ENCODE measurements at places on chromosomes 11 and 22.

DNA sequence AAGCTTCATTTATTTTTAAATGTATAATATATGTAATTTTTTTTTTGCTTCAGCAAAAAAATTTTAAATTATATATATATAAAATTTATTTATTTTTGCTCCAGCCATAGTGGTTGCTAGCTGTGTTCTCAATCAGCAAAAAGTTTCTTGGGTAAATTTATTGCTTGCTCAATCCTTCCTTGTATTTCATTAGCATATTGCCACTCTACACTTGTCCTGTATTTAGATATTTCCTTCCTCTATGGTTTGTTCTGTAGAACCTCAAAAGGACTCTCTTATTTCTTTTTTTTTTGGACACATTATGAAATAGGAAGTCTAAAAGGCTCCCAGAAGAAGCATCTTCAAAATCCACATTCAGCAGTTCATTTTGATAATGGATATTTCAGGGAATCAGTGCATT is 2.3 kb downstream of the PTPRJ start:
- DNase-seq: no peak

DNA sequence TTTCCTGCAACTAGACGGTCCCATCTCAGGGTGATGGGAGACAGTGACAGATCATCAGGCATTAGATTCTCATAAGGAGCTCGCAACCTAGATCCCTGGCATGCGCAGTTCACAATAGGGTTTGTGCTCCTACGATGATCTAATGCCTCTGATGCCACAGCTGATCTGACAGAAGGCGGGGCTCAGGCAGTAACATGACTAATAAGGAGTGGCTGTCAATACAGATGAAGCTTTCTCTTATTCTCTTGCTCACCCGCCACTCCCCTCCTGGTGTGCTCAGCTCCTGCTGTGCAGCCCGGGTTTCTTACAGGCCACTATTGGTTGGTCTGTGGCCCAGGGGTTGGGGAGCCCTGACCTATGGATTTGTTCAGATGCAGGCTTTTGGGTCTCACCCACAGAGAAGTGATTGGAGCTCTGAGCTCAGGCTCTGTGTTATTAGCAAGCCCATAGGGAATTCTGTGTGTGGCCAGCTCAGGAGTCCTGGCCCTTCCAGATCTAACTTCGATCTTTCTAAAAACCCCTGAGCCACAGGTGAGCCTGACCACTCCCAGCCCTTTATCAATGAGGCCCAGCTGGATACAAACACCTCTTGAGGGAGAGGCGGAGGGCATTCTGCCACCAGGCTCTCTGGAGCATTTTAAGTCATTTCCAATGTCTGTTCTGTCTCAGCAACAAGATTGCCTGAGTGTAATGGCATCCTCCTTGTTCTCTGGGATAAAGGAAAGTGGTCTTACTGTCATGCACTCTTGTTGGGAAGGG is 351.8 kb downstream of the BUD13 start:
- no peak for DNase-seq

GRCh38 chr22:33352768-33353167 is 294.6 kb upstream of the SYN3 start:
- no peak for DNase-seq

- no peak for DNase-seq
Measured at GRCh38 chr22:19064354-19065054, 57.7 kb downstream of the DGCR2 start.

GRCh38 chr22:44585559-44586350 is 87.7 kb upstream of the RTL6 start:
- DNase-seq: no peak

DNA sequence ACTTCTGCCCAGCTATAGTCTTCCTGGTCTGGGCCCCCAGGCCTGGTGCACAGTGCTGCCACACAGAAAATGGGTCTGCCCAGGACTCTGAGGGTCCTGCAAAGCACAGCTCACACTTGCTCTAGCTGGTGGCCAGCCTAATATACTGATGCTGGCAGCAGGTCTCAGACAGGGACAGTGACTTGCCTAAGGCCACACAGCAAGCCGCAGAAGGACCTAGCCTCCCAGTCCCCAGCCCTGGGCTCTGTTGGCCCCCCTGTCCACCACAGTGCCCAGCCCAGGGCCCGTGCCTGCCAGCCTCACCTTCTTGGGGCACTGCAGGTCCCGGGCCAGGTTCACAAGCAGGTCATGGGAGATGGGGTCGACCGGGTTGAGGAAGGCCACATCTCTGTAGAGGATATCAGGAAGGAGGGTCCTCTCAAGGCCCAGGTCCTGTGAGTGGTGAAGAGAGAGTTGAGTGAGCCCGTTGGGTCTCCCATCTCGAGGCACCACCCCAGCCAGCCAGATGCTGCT is 3.3 kb downstream of the LRRC75B start:
- no peak for DNase-seq

- DNase-seq: no peak
Measured at GRCh38 chr11:134479206-134480135, 67.4 kb upstream of the B3GAT1 start.

DNA sequence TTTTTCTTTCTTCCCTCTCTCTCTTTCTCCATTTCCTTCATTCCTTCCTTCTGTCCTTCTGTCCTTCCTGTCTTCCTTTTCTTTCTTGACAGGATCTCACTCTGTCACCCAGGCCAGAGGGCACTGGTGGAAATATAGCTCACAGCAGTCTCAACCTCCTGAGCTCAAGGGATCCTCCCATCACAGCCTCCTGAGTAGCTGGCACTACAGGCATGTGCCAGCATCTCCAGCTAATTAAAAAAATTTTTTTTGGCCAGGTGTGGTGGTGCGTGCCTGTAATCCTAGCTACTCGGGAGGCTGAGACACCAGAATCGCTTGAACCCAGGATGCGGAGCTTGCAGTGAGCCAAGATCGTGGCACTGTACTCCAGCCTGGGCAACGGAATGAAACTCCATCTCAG is 4.8 kb upstream of the DUSP8 start:
- no peak for DNase-seq

DNA sequence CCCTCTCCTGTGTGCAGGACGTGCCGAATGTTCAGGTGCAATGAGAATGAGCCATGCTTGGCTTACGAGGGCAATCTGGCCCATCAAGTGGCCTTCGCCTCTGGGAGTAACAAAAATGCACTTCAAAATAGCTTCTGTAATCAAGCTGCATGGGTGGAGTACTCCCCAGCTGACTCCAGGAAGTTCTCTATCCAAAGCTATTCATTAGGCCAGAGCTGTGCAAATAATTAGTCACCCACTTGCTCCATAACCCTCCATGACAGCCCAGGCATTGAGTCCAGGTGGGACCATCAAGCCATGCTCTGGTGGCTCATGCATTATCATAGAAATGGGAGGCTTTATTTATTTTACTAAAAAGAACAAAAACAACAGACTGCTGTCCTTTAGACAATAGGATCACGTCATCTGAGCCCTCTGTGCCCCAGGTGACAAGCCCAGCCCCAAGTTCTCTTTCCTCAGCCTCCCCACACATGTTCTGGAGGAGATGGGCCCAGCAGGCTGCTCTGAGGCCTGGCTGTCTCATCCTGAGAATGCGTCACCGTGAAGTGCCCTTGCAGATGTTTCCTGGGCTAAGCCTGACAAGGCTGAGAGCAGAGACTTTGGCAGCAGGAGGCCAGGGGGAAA is 244.7 kb downstream of the ETS1 start:
- no peak for DNase-seq

DNA sequence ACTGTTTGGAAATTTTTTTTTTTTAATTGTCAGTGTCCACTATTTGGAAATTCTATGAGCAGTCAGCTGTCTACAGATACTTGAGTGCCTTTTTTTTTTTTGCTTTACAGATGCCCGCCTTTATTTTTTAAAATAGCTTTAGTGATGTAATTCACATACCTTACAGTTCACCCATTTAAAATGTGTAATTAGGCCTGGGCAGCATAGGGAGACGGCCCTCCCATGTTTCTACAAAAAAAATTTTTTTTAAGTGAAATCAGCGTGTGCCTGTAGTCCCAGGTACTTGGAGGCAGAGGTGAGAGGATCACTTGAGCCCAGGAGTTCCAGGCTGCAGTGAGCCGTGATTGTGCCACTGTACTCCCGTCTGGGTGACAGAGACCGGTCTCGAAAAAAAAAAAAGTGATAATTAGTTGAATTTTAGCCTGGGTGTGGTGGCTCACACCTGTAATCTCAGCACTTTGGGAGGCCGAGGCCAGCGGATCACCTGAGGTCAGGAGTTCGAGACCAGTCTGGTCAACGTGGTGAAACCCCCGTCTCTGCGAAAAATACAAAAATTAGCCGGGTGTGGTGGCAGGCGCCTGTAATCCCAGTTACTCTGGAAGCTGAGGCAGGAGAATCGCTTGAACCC is 1.5 kb downstream of the ZNF143 start:
- no peak for DNase-seq

DNA sequence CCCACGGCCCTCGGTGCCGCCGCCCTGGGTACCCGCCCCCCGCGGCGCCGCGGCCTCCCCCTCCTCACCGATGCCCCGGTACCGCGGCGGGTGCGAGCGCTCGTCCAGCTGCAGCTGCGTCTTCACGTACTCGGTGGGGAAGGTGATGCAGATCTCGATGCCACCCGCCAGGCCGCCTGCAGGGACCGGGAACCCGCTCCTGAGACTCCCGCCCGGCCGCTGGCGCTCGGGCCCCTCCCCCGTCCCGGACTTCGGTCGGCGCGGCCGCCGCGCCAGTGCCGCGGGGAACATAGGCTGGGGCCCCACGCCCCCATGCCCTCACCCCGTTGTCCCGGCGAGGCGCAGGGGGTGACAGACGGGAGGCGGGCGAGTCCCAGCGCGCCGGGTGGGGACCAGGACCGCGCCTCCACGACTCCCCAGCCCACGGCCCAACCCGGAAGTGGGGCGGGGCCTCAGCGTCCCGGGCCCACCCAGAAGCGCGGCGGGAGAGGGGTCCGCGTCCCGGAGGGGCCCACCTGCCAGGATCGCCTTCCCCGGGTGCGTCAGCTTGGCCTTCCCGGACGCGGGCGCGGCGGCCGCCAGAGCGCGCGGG is 375 bp downstream of the SLC25A1 start:
- peak; percentile 49 for DNase-seq

DNA sequence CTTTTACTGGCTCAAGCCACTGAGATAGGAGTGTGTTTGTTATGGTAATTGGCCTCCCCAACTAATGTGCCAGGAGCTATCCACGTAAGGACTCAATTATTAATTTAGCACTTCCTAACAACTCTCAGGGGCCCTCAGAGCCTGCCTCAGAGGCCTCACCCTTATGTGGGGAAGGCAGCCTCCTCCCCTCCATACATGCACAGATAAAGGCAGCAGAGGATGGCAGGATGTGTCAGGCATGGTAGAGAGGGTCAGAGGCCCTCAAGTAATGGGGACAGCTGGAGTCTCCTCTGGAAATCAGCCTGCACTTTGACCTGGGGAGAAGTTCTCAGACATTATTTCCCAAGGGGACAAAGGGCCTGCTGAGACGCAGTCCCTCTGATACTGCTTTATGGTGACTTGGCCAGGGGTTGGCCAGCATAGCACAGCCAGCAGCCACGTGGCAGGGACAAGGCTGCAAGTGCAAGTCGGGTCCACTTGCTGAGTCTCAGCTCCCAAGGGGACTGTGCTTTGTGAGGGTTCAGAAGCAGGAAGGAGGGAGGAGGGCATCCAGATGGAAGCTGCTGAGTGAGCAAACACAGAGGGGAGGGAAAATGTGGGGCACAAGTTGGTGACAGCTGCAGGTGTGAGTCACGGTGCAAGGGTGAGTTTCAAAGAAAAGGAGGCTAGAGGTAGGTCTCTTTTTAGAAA is 17.0 kb downstream of the MOGAT2 start:
- no peak for DNase-seq

DNA sequence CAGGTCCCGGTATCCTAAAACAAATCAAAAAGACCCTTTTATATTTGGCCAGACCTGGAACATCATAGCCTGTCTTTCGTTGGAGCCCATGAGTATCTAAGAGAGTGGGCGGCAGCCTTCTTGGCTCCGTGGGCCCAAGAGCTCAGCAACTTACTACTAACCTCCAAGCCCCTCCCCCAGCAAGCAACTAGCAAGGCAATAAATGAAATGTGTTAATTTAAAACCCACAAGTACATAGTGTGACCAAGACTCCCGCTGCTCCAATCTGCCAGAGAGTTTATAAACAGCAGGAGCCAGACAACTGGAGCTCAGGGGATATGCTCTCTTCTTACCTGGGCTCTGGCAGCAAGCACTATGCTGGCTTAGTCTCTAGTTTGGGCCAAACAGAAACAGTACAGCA is 40.8 kb upstream of the CYP2D6 start:
- no peak for DNase-seq

DNA sequence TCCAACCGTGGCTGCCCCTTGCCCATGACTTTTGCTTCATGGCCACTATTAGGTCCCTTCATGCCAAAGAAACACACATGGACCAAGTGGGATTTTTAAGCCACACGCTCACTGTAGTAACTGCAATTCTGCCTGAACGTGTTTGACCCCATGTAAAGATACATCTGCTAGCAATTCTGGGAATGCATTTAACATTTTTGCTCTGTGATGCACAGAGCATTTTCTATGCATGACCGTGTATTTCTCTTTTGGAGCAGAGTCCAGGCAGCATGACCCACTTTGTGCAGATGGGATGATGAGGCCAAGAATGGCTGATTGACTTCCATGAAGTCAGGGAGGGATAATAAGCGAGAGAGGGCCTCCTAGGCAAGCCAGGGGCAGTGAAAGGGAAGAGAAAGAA is 108.5 kb downstream of the TP53I11 start:
- DNase-seq: no peak

- no peak for DNase-seq
Measured at GRCh38 chr11:116219171-116219635, 553.6 kb downstream of the BUD13 start.

DNA sequence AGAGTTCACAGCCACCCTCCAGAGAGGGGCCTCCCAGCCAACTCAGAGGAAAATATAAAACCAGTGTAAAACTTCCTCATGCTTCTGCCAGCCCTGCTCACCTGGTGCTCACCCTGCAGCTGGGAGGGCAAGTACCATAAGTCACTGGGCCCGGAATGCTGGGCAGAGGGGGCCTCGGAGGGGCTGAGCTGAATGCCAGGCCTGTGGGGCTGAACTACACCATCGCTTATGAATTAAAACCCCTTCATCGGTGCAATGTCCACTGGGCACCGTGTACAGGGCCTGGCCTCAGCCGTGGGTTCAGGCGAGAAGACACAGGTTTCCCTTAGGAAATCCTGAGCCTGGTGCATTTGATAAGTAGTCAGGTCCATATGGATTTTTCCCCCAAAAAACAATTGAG is 828.6 kb downstream of the TBC1D22A start:
- DNase-seq: no peak

GRCh38 chr11:8038393-8038792 is 42.6 kb upstream of the TUB start:
- DNase-seq: no peak

GRCh38 chr11:93054881-93055280 is 85.4 kb downstream of the MTNR1B start:
- DNase-seq: no peak

DNA sequence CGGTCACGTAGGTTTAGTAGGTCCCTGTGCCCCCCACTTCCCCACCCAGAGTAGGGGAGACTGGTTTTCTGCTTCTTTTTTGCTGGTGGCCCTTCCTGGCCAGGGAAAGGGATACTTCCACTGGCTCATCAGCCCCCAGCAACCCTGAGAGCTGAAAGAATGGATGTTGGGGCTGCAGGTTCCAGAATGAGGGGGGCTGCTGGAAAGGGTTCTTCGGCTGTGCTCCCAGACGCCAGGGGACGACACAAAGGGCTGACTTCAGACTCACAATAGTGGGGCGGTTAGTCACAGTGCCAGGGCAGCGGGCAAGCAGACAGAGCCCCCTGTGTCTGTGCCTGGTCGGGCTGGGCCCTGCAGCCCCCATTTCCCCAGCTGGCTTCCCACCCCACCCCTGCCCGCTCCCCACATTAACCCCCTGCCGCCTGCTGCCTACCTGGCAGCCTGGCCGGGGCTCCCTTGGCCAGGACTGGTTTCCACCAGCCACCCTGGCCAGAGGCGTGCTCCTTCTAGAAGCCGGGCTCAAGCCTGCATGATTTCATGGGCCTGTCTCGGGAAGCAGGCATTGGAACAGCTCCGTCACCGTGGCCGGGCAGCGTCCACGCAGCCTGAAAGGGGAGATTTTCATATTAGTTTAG is 79.1 kb upstream of the WNT7B start:
- DNase-seq: peak; percentile 96
